Central memory CD4-positive, alpha-beta T cell (primary cell): ENCODE measurements at places on chromosomes 7 and 10.

DNA sequence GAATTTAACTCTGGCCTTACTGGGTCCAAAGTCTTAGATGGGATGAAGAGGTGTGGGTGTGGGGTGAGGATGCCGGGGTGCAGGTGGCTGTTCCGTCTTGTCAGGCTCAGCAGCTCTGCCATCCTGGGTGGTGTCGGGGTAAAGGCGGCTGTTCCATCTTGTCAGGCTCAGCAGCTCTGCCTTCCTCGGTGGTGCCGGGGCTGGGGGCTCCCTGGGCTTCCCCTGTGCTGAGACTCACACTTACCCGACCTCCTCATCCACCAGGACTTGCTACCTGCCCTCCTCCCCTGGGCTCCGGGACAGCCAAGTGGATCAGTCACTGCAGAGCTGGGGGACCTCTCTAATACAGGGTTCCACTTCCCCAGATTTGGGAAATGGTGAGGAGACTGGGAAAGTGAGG lies 244.3 kb upstream of the SHH start:
- DNase-seq, result no peak

- no peak for DNase-seq
These were observed 181.4 kb downstream of the CUX1 start for GRCh38 chr7:101998906-101999240.

DNA sequence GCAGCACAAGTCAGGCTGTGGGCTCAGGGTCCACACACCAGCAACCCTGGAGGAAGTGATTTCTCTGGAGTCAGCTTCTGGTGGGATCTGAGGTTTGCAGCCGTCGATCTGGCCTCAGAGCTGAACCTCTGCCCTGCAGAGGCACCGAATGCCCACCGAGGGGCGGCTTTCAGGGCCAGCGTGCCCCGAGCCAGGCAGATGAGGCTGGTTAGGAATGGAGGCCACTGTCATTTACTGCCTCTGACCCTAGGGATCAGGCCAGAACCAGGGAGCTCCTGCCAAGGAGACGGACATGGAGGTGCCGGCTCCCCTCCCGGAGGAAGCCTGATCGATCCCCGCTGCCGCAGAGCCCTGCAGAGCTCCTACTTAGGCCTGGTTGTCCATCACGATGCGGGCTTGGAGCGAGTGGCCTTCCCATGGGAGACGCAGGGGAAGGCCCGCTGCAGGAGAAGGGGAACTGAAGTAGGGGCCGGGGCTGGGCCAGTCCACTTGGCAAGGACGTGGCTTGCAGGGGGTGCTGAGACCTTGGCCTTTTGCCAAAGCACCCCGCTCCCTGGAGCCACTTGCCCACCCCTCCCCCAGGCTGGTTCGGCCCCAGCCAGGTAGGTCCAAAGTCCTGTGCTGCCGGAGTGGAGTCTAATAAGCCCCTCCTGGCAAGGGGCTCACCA lies 19.6 kb upstream of the ELFN1 start:
- DNase-seq, result no peak

GRCh38 chr10:114479307-114479706 lies 75.0 kb upstream of the AFAP1L2 start:
- no peak for DNase-seq

- no peak for DNase-seq
These were observed 99.9 kb downstream of the CTBP2 start for GRCh38 chr10:125060482-125060825.

DNA sequence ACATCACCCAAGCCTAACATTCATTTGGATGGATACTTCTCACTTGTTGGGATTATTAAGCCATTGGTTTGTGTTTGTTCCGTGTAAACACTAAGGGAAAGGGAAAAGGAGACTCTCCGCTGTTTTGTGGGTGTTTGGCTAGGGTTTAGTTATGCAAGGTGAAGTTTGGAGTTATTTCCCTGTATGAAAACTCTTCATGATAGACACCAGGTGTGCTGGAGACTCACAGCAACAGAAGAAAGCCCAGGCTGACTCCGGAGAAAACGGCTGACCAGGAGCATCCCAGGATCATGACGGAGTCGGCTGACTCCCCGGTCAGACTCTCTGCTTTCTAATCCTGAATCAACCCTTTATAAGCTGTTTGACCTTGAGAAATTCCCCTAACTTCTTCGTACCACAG lies 94.1 kb upstream of the KLF6 start:
- DNase-seq, result no peak

- DNase-seq, result no peak
These were observed 2.4 kb downstream of the ABLIM1 start for GRCh38 chr10:114655671-114656070.

- DNase-seq, result no peak
These were observed at the start of gene CACNB2 for GRCh38 chr10:18140149-18140956. Gene CACNB2, plus strand, starts transcription at chr10:18140424.

GRCh38 chr10:84415539-84416244 lies 87.3 kb downstream of the CCSER2 start:
- DNase-seq, result no peak

DNA sequence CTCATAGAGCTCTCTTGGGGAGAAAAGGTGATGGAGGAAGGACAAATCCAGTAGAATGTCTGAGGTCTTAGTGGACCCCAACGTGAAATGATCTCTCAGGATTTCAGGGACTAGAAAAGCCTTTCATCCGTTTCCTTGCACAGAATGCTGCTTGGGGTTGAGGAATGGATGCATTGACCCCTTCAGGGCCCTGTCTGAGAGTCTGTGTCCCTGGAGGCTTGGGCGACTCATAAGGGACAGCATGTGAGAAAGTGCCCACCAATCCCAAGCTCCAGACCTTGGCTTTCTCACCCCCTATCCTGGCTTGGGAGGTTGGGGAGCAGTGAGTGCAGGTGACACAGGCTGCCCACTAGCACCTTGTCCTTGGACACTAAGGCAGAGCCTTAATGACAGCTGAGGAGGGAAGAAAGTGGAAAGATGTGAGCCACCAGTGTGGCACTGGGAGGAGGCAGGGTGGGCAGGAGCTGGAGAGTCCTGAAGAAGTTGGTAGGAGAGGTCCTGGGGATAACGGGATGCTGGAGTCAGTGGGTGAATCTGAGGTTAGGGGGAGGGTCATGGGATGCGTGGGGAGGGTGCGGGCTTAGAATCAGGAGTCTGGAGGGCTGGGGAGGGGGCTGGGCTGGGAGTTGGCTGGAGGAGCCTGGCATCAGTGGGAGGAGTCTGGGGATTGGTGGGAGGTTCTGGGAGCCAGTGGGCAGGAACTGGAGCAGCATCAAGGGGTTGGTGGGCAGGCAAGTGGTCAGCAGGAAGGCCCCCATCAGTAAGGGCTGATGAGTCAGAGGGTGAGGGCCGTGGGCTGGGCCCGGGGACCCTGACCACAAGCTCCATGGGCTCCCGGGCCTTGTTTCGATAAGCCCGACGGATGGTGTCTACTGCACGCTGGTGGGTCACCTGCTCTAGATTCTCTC lies 8.6 kb downstream of the LZTS2 start:
- DNase-seq, result no peak
